ENCODE measurements at places on chromosomes 2 and 18.

- no peak for DNase-seq
Observed at GRCh38 chr18:69898241-69898861, 49.3 kb downstream of the CD226 start.

DNA sequence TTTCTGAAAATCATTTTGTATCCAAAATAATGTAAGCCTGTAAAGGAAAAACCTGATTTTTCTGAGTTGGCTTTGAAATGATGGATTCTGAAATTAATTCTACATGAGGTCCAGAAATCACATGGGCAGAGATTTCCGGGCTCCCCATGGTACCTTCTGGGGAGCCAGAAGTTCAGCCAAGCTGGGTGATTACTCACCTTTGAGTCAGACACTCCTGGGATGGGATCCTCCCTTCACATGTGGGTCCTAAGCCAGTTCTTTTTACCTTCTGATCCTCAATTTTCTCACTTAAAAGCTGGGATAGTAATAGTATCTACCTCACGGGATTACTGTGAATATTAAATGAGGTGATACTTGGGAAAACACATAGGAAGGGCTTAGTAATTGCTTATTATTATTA lies 179.8 kb upstream of the EPAS1 start:
- DNase-seq: no peak

DNA sequence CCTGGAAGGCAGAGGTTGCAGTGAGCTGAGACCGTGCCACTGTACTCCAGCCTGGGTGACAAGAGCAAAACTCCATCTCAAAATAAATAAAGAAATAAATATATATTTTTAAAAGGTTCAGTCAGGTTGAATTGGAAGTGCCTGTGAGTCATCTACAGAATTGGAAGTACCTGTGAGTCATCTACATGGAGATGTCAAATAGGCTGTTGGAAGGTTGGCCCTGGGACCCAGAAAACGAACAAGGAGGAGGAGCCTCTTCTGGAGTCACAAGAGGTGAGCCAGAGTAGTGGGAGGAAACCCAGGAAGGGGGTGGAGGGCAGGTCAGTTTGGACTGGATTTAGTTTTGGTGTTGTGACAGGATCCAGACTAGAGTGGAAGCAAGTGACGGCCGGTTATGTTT lies 15.2 kb upstream of the SCYGR1 start:
- DNase-seq: no peak

- no peak for DNase-seq
Observed at GRCh38 chr18:57430079-57431001, 4.8 kb upstream of the ONECUT2 start.

DNA sequence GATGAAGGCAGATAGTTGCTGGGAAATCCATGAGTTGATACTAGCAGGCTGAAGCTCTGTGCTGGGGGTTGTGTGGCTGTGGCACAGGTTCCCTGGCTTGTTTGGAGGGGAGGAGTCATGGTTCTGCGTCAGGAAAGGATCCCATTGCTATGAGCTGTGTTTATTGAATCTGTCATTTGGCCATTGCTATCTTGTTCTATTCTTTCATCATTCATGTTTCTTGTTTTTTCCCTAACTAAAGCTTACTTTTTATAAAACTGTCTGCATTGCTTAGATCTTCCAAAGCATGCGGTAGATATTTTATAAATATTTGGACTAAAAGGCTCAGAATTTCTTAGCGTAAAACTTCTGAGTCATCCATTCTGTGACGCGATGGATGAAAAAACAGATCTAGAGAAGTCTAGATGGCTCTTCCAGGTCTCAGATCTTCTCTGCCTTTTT lies 335.3 kb downstream of the PTPRM start:
- DNase-seq: no peak

DNA sequence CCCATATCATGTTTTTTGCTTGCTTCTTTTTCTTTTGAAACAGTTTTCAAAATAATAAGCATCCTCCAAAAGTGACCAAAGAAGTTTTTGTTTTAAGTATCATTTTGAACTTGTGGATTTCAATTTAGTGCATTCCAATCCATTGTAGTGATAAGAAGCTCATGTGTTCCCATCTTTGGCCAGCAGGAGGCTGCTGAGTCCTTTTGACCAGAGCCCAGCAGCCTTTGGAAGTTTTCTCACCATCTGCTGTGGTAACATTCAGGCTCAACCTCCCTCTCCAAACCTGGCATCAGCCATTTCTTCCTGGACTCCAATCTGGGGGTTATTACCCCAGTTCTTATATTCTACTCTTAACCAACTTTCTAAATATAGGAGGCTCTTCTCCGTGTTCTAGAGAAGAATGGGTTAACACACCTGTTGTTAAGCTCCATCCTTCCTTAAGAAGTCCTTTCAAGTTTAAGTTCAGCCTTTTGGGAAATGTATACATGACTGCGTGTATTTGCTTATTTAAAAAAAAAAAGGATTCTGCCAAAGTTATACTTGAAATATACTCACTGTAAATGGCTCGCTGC lies 39.0 kb upstream of the MAL start:
- DNase-seq: no peak

GRCh38 chr2:183283209-183283608 lies 159.0 kb downstream of the NUP35 start:
- DNase-seq: no peak

DNA sequence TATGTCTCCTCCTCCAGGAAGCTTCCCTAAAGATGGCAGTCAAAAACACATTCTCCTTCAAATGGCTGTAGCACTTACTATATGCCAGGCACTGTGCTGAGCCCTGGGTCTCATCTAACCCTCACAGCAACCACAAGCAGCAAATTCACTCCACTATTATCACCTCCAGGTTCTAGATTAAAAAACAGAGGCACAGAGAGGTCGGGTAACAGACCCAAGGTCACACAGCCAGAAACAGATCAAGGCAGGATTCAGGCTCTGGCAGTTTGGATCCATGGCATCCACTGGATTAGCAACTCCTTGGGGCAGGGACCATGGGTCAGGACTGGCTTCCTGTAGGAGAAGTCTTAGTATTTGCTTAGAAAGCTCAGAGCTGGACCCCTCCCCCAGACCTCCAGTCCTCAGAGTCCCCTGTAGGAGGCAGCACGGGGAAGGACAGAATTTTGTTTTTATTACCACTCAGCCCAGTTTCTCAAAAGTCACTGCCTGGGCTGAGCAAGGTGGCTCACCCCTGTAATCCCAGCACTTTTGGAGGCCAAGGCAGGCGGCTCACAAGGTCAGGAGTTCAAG lies 34.4 kb downstream of the ZFP36L2 start:
- no peak for DNase-seq

GRCh38 chr18:11523804-11524203 lies 85.6 kb upstream of the SLC35G4 start:
- DNase-seq: no peak

- no peak for DNase-seq
Observed at GRCh38 chr18:47118981-47119380, 31.3 kb downstream of the HDHD2 start.

DNA sequence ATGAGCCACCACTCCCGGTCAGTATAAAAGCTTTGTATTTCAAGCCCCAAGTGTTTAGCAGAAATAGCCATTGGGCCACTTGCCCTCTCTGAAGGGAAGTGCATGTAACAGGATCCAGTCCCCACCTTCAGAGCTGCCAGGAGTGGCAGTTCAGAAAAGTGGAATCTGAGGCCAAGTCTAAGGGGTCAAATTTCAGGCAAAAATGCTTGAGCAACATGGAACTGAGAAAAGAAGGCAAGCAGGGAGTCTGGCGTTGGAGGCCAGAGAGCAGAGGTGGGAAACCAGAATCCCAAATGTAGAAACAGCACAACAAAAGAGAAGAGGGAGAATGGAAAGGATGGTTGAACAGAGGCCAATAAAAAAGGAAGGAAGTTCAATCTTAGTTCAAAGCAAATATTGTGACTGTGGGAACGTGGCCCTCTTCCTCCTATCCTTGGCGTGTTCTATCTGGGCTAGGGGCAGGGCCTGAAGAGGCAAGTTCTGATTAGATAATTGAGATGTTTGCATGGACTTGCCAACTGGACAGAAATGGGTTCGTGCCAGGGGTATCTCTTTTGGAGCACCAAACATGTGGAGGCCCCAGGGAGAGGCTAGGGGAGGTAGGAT lies 102.2 kb downstream of the AP1S3 start:
- no peak for DNase-seq

DNA sequence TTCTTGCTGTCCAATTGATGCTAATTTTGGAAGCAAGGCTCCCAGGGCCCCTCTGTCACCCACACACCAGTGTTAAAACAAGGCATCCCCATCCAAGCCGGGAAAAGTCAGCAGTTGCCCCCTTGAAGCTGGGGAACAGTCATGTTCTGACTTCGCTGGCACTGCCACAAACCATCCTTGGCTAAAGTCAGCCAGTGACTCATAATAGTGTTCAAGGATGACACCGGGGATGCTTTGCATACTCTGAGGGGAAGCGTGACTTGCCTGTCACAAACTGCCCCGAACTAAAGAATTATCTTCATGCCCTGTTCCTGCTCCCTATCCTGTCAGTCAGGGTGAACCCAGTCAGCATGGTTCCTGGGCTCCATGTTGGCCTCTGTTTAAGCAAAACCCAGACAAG lies 37.0 kb downstream of the TGFA start:
- no peak for DNase-seq

DNA sequence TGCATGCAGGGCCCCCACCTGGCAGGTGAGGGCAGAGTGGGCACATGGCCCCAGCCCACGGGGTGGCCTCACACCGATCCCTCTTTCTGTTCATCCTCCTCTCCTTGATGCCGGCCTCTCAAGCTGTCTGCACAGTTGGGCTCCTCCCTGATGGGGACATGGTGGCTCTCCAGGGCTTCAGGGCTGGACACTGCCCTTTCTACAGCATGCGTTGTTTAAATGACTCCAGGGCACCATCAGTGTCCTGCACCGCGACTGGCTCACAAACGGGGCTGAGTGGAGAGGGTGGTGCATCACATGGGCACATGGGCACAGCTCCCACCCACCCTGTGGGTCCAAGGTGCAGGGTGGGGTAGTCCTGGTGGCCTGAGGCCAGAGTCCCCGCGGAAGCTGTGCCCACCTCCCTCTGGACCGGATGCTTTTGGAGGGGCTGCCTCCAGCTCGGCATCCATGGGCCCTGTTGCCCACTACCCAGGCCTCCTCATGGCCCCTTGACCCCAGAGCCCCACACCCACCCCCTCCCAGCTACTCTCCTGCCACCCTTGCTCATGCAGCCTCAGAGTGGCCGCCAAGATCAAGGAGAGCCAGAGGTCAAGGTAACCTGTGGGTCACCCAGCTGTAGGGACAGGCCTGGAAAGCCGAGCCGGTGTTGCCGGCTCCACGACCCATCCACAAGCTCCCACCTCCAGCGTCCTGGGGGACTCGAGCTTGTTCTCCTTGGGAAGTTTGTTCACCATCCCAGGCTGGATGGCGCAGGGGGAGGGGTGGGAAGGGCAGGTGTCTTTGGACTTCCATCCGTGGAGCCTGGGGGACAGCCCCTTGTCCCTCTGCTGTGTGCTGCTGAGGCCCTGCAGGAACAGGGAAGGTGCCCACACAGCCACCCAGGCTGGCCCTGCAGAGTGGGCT lies 12.3 kb upstream of the SNED1 start:
- no peak for DNase-seq

- no peak for DNase-seq
Observed at GRCh38 chr2:63013438-63013837, 37.2 kb upstream of the OTX1 start.

DNA sequence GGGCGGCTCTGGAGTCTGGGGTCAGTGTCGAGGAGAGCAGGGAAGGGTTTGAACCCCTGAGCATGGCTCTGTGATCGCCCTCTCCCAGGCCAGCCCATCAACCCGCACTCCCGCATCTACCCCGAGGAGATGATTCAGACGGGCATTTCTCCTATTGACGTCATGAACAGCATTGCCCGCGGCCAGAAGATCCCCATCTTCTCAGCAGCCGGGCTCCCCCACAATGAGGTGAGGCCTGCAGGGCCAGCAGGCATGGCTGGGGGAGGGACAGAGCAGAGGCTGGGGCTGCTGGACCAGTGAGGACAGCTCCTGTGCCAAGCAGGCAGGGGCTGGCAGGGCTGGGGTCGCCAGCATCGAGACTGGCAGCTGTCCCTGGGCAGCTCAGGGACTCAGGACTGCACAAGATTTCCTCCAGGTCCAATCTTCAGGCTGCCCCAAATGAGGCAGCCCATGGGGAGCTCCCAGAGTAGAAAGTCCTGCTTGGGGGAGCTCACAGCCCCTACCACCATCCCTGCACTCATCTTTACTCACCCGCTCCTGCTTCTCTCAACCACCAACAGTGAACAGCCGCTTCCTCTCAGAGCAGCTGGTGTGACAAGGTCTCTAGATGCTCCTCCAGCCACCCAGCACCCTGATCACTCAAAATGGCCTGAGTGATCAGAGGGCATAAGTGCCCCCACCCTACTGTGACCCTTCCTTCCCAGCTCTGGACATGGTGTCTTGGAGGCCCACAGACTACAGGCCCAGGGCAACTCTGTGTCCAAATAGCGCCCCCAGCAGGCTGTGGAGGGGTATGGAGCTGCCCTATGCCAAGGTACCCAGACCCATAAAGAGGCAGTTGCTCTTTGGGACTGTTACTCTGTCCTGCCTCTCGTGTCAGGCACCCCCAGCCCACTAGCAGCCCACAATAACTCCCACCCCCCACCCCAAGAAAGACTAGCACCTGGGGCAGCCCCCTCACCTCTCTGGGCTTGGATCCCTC lies 18.3 kb upstream of the ANKRD53 start:
- DNase-seq: no peak

- no peak for DNase-seq
Observed at GRCh38 chr2:85772019-85772745, 18.4 kb downstream of the ATOH8 start.

DNA sequence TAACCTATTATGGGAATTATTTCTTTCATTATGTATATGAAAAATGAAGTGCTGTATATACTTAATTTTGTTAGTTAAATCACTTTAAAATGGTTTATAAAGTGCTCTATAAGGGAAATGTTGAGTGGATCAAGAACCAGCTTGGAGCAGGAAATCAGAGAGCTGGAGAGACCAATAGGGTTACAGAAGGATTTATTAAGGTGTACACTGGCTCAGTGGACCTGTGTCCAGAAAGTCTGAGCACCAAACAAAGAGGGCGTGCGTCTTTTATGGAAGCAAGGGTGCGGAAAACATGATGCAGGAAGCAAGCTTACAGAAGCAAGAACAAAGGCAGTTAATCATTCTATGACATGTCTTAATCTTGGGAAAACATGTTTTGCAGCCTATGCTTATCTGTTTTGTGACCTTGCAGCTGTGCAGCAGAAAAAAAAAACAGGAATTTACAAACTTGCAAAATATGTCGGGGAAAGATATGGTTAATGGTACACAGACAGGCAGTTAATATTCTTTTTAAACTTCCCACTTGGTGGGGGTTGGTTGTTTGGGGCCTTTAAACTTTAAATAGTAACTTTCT lies 65.2 kb upstream of the SLC35G4 start:
- no peak for DNase-seq

DNA sequence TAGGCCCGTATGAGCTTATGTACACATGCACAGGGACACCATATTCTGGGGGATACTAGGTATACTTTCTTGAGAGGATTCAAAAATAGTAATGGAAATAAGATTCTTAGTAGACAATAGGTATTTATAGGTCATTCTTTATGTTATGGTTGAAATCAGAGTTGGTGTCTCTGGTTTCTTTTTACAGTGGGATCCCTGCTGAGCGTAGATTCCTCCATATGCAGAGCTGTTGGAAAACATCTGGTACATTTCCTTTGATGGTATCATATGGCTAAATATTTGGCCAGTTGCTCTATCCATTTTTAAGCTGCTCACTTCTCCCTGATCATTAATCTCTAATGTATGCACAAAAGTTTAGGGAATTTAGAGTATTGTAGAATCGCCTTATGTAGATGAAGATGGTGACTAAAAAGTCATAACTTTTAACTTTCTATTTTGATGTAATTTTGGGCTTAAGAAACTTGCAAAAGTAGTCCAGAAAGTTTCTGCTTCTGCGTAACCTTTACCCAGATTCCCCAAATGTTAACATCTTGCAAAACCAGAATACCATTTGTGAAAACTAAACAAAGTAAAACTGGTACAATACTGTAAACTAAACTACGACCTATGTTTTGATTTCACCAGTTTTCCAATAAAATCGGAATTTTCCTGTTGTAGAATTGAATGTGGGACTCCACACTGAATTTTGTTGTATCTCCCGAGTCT lies 5.4 kb downstream of the ARHGAP28 start:
- no peak for DNase-seq
